ENCODE measurements at places on chromosomes 1 and 21.

GRCh38 chr1:154097873-154098272, 57.0 kb downstream of the NUP210L start:
- DNase-seq = no peak

DNA sequence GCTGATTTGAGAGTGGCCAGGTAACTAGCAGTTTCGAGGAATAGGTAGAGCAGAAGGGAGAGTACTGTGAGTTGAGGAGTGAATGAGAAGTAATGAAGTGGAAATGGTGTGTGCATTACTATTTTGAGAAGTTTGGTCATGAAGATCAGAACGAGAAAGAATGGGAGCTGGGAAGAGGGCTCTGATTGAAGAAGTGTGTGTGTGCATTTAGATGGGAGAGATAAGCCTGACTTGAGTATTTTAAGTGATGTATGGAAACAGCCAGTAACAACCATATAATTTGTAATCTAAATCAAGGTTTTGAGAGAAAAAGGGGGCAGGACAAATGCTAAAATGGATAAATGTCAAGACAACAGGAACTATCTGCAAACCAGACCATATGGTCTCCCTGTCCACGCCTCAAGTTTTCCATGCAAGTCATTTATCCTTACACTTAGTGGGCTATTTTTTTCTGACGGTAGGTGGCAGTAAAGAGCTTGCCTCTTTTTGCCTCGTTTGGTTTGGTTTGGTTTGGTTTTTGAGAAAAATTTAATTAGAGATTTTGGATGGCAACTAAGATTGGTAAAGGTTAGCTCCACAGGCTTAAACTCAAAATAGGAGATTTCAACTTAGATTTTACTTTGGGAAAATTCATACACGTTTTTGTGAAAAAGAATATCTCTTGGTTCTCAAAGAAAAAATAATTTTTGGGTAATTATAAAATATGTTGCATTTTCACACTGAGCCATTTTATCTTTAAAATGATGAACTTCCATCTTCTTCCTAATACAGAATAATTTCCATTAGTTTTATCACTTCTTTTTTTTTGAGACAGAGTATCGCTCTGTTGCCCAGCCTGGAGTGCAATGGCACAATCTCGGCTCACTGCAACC, 9.5 kb upstream of the B3GALNT2 start:
- DNase-seq = no peak

- no peak for DNase-seq
Observed at GRCh38 chr1:89199525-89200031, 836 bp upstream of the GBP4 start.

GRCh38 chr21:44704636-44705001, 6.8 kb downstream of the TSPEAR start:
- no peak for DNase-seq
